Stimulated activated CD4-positive, alpha-beta T cell treated with anti-CD3 and anti-CD28 coated beads, Interleukin-12 subunit alpha, Interleukin-12 subunit beta, amount 100 ng/mL, for 24 hours (primary cell): ENCODE measurements at places on chromosomes 7 and 10.

- DNase-seq, result no peak
Observed at GRCh38 chr10:76297358-76297757, 865.9 kb downstream of the LRMDA start.

- no peak for DNase-seq
Observed at GRCh38 chr10:6033954-6034353, 28.2 kb downstream of the IL2RA start.

DNA sequence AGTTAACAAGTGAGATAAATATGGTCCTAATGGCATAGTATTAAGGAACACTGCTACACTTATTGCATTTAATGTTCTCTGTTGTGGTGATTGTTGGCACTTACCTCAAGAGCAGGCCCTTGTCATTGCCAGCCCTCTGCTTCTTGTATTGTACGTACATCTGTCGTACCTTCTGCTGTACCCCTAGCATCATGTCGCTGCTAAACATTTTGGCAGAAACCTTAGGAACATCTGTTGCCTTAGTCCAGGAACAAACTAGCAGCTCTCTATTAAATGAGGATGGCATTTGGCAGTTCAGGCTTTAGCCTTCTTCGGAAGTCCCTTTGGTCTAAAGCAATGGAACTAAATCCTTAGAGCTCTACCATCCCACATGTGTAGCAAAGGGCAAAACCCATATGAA, 47.6 kb downstream of the PRKG1 start:
- DNase-seq, result no peak

GRCh38 chr10:43110338-43111071, 27.7 kb upstream of the CSGALNACT2 start:
- no peak for DNase-seq

- no peak for DNase-seq
Observed at GRCh38 chr10:59336632-59337031, 25.7 kb downstream of the FAM13C start.

DNA sequence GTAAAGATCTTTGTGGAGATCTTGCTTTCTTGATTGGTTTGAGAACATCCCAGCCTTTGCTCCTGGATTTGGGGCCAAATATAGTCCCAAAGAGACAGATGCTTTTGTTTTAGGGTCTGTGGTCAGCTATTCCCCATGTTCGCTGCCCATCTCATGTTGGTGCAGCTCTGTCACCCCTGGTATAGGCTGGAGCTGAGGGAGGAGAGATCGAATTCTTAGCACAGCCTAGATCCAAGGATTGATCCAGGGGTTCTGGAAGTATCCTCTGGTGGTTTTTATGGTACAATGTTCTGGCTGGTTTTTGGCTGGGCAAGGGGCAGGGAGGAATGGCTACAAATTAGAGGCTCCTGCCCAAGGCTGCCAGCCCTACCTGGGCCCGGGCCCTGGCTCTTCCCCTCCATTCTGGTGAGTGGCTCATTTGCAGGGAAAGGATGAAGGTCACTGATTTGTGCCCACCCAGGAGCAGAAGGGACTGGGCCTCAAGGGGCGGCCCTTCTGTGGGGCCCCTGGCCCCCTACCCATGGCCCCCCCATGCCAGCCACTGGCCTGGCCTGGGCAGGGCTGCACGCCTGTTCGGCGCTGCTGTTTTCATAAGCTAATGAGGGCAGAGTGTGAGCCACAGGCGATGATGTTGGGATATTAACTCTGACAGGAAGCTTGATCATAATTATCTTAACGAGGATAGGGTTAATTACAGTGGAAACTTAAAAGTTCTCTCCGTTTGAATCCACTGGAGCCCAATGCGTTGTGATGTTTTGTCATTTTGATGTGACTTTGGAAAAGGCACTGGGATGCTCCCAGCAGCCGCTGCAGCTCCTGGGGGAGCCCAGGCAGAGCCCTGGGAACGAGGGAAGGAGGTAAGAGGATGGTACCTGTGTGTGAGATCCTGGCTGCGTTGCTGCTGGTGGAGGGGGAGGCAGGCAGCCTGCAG, 600.6 kb downstream of the LRMDA start:
- DNase-seq, result no peak

DNA sequence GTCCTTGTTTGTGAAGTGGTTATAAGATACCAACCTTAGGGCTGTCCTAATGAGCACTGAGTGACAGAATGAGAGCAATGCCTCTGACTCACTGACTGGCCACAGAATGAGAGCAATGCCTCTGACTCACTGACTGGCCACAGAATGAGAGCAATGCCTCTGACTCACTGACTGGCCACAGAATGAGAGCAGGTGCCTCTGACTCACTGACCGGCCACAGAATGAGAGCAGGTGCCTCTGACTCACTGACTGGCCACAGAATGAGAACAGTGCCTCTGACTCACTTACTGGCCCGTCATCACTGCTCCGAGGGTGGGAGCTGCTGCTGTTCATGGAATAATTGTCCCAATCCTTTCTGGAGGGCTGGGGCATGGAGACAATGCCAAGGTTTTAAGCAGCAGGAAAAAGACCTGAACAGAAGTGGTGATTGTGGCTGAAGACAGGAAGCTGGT, 265.2 kb upstream of the PPP2R2D start:
- no peak for DNase-seq

GRCh38 chr10:70536196-70536861, 57.8 kb downstream of the PALD1 start:
- DNase-seq, result no peak

DNA sequence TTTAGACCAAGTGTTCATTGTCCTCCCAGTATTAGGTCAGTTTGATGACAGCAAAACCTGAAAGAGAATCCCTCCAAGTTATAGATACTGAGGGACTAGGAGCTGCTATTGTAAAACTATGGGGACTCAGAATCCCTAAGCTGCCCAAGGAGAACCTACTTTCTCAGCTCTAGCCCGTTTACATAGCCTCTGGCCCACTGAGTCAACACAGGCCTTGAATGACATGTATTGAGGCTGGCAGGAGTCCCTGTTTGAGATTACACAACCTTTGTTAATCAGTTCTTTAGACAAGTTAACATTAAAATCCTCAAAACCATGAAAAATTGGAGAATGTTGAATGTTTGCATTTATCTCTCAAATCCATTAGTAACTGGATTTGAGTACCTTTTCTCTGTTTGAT, 1079.0 kb downstream of the KCNMA1 start:
- DNase-seq, result no peak

DNA sequence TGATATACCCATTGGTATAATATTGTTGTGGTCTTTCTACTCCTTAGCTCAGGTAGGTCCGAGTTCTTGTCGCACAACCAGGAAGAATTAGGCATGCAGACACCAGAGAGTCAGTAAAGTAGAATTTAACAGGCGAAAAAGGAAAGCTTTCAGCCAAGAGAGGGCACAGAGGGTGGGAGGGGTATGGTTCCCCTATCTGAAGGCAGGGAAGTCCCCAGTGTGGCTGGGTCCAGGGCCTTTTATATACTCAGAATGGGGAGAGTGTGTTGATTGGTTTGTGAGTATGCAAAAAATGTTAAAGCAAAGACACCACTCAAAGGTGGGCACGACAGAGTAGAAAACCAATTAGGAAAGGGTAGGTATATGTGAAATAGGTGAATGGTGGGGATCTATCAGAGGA, 53.9 kb downstream of the IMMP2L start:
- DNase-seq, result no peak

- no peak for DNase-seq
Observed at GRCh38 chr10:113187063-113187777, 237.2 kb downstream of the TCF7L2 start.

- DNase-seq, result no peak
Observed at GRCh38 chr10:49138361-49138891, 4.6 kb upstream of the FAM170B start.

DNA sequence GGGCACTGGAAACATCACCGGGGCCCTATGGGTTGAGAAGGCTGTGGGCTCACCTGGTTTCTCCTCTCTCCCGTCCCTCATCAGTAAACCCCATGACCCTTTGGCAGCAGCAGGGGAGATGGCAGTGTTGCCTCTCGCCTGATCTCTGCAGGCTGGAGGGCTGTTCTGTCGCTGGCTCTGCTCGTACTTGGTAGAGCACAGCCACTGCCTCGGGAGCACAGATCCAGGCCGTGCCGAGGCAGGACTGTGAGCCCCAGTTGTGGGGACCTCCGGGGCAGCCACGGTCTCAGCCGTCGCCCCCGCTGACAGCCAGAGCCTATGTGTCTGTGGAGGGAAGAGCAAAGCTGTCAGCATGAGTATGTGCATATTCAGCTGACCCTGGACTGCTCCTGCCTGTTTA, 94.9 kb downstream of the PTPRE start:
- DNase-seq, result no peak

- no peak for DNase-seq
Observed at GRCh38 chr7:133753513-133753912, 373.6 kb upstream of the LRGUK start.

DNA sequence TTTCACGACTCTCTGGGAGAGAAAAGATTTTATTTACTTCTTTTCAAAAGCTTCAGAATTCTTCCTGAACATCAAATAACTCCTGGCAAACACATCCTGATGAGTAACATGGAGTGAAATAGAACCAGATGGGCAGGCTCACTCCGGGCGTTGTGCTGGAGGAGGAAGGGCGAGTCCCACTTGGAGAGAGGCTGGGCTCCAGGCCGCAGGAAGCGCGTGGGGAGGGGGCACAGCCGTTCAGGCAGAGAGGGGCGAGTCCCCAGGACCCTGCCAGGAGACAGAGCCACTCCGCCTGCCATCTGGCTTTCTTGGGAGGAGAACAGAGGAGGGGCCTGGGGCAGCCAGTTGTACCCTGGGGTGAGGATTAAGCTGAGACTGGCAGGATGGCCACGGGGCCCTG, 265.9 kb upstream of the ZMIZ1 start:
- DNase-seq, result no peak

DNA sequence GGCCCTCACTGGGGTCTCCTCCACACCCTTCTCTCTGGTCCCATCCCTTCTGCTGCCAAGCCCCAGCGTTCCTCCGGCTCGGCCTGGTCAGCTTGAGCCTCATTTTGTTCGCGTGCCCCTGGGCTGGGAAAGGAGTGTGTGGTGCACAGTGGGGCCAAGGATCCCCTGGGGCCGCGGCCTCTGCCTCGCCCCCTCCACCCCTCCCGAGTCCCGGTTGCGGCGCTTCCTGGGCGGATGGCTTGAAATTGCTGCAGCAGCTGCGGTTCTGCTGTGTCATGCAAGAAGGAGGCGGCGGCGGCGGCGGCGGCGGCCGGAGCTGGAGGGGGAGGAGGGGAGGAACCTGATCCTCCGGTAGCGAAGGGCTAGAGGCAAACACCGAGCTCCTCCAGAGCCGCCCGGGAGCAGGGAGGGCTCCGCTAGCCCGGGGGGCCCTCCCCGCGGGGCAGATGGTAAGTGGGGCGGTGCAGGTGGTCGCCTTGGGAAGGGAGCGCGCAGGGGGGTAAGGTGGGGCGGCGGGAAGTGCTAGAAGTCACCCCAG, 217.8 kb upstream of the MKLN1 start:
- DNase-seq, result peak; percentile 55

DNA sequence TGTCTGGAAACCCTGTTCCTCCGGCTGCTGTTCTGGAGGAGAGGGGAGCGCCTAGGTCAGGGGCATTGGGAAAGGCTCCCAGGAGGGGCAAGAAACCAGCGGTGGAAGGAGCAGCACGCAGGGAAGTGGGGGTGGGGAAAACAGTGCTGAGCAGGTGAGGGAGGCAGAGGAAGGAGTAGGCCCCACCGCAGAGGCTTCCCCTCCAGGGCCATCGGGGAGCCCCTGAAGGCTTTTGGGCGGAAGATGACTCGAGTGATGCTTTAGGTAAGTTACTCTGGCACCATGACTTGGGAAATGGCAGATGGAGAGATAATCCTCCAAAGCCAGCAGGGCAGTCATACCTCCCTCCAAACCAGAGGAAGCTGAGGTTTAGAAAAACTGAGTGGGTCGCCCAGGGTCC, 106.5 kb upstream of the ANLN start:
- DNase-seq, result no peak

GRCh38 chr10:3196958-3197347, 24.4 kb upstream of the PITRM1 start:
- DNase-seq, result no peak

DNA sequence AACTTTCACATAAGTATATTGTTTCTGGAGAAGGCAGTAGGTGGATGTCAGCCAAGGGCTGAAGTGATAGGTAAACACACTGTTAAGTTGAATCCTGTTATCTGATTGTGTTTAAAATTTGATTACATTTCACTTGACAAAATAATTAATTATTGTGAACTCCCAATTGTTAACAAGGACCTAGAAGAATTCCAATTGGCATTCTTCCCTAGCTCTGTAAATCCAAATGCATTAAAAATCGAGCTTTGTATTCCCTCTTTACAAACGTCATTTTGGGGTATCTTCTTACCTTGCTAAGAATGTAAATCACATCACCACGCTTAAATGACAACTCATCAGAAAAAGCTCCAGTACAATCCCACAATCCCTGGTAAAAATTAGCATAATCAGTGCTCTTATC, 179.9 kb downstream of the SKAP2 start:
- no peak for DNase-seq

GRCh38 chr7:115221456-115221855, 299.6 kb downstream of the MDFIC start:
- no peak for DNase-seq

- no peak for DNase-seq
Observed at GRCh38 chr7:2564970-2565540, 6.3 kb downstream of the IQCE start.

GRCh38 chr7:27194686-27195379, 5.1 kb downstream of the HOXA13 start:
- DNase-seq, result no peak

DNA sequence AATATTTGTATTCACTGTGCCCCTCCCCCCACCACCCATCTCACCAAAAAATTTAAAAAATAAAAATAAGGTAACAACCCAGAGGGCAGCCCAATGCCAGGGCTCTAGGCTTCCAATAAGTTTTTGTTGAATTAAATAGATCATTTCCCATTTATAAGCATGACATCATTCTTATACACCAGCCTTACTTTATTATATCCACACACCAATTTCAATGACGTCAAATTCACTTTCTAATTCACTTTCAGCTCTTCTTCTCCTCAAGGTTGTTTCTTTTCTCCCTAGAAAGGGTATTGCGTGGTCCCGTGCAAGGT, 1.2 kb upstream of the DKK1 start:
- DNase-seq, result no peak

DNA sequence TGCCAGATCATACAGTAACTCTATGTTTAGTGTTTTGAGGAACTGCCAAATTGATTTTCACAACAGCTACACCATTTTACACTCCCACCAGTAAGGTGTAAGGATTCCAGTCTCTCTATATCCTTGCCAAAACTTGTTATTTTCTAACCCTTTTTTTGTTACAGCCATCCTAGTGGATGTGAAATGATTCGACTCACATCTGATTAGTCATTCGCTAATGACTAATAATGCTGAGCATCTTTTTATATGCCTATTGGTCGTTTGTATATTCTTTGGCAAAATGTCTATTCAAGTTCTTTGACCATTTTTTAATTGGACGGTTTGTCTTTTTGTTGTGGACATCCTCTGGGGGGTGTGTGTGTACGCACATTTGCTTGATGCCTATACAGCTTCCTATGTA, 142.8 kb downstream of the DGKB start:
- DNase-seq, result no peak

- DNase-seq, result no peak
Observed at GRCh38 chr10:90289037-90289436, 568.8 kb downstream of the HTR7 start.

DNA sequence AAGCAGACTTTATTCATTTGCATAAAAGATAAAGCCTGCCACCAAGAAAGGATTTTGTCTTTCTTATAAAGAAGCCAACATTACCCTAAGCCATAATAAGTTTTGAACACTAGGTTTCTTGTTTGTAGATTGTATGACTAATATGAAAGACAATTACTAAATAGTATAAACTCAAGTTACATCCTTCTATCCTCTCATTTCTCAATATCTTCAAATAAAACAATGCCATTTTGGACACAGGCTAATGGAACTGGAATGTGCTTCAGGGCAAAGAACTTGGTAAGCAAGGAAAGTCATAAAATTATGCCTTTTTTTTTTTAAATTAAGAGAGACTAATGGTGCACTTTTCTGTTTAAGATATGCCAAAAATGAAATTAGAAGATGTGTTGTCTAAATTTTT, 137.7 kb downstream of the DKK1 start:
- no peak for DNase-seq
